ENCODE measurements at places on chromosomes 13 and 19. TPM values are rescaled to one million over a fixed set of nuclear protein-coding genes. Genes with fewer than 3 reads are reported as not detected.

The TTC9B gene
- total RNA-seq, result not detected

The KRTDAP gene
- total RNA-seq, result not detected

The ZNF543 gene
- 5.5 TPM for total RNA-seq

The RFXAP gene
- total RNA-seq, result 3.5 TPM

The DCT gene
- 0.26 TPM for total RNA-seq

The CASP14 gene
- not detected for total RNA-seq

The GRIK5 gene
- total RNA-seq, result 12.6 TPM

The DZIP1 gene
- 5.4 TPM for total RNA-seq

All from left cardiac atrium (tissue), 4 donors.